Stimulated activated CD8-positive, alpha-beta memory T cell treated with anti-CD3 and anti-CD28 coated beads, Interleukin-15, amount 100 ng/mL, for 24 hours (primary cell): ENCODE measurements at places on chromosomes 1 and 21.

DNA sequence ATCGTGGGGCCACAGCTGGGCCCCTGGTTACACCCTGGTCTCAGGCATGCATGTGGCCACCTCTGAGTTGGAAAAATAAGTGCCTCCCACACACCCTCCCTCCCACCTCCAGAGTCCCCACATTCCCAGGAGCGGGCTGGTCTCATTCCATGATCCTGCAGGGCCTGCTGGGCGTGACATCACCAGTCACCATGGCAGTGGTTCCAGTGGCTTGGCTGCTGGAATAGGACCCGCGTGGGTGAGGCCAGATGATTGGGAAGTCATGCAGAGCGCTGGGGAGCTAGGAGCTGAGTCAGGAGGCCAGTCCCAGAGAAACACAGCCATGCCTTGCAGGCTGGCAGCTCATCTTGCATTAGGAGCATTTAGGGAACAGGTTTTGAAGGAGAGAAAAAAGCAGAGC, 125.4 kb upstream of the TMEM51 start:
- DNase-seq, result no peak

DNA sequence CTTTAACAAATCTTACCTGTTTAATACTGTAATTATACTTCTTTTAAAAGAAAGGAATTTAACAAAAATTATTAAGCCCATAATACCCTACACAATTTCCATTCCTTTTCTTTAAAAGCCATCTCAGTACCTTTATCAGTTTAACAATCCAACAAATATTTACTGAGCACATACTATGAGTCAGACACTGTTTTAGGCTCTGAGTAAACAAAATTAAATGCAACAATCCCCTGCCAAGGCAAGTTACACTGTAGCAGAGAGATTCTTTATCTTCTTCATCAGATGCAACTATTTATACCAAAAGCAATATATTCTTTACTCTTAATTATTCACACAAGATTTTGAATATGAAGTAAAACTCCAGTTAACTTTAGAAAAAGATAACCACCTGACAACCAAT, 12.0 kb downstream of the DENND1B start:
- DNase-seq, result no peak

DNA sequence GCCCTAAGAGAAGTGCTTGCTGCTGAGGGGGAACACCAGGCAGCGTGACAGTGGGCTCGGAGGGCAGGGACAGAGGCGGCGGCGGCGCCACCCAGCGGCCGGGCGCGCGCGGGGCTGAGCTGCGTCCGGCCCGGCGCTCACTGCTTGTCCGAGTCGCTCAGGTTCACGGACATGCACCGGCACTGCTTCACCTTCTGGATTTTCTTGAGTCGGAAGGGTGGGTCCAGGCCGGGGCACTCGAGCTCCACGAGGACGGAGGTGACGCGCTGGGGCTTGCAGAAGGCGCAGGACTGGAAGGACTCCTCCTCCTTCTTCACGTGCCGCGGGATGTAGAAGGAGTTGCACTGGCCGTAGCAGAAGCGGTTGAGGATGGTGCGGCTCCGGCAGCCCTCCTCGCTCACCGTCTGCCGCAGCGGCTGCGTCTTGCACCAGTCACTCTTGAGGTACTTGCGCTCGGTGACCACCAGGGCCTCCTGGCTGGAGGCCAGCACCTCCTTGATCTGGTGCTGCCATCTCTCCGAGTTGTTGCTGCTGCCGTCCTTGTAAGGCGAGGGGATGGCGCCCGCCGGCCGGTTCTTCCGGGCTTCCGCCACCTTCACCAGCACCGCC, 119.0 kb downstream of the GREM2 start:
- DNase-seq, result no peak

- no peak for DNase-seq
These were observed 65.9 kb downstream of the FMO4 start for GRCh38 chr1:171379846-171380245.

DNA sequence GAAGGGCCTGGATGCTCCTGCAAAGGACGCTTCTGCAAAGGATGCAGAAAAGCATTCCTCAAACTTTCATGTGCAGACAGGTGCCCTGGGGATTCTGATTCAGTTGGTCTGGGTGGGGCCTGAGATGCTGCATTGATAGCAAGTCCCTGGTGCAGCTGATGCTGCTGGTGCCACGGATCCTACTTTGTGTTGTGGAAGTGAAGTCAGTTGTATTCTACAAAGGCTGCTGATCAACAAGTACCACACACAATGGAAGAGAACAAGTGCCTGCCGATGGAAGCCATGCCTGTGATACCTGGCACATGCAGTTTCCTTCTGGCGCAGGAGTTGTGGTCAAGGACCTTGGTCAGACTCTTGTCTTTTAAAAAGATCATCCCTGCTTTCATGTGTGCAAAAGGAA, 478.8 kb downstream of the CAMTA1 start:
- DNase-seq, result no peak

DNA sequence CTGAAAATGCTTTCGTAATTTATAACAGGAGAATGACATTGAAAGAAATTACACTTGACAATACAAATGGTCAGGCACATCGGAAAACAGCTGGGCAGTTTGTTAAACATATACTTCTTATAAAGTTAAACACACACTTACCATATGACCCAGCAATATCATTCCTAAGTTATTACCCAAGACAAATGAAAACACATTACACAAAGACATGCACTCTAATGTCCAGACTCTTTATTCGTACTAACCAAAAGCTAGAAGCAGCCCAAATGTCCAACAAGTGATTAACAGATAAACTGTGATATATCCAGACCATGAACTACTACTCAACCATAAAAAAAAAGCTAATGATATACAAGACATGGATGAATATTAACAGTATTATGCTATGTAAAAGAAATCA, 8.5 kb downstream of the AKT3 start:
- DNase-seq, result no peak

DNA sequence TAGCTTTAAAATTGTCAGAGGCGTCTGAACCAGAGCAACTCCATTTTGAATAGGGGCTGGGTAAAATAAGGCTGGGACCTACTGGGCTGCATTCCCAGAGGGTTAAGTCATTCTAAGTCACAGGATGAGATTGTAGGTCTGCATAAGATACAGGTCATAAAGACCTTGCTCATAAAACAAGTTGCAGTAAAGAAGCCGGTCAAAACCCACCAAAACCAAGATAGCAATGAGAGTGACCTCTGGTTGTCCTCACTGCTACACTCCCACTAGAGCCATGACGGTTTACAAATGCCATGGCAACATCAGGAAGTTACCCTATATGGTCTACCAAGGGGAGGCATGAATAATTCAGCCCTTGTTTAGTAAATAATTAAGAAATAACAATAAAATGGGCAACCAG, 143.6 kb downstream of the GABPA start:
- DNase-seq, result no peak

- no peak for DNase-seq
These were observed 34.6 kb upstream of the FHAD1 start for GRCh38 chr1:15212216-15212953.

GRCh38 chr1:223770621-223771315, 58.4 kb downstream of the CAPN2 start:
- no peak for DNase-seq

DNA sequence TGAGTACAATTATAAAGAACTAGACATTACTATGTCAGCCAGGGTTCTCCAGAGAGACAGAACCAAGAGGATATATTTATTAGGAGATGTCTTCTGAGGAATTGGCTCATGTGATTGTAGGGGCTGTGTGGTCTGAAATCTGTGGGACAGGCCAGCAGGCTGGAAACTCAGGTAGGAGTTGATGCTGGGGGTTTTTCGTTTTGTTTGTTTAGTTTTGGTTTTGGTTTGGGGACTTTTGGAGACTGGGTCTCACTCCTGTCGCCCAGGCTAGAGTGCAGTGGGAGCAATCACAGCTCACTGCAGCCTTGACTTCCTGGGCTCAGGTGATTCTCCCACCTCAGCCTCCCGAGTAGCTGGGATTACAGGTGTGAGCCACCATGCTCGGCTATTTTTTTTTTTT, 132.9 kb upstream of the ERRFI1 start:
- no peak for DNase-seq
